ENCODE measurements at places on chromosomes 12 and 14.

GRCh38 chr14:68231898-68232297, 412.3 kb downstream of the RAD51B start:
- no peak overlapping the region for H3K4me3 ChIP-seq
- peak overlapping the region; percentile 49 for H3K27ac ChIP-seq
- DNase-seq, result no peak
- H3K36me3 ChIP-seq, result no peaks in the 10 kb centered on the region
- peaks cover 20% of the 10 kb centered on the region for H3K4me1 ChIP-seq

GRCh38 chr12:107243341-107243740, 150.0 kb upstream of the CRY1 start:
- H3K36me3 ChIP-seq, result no peaks in the 10 kb centered on the region
- no peak overlapping the region for H3K4me3 ChIP-seq
- no peak for DNase-seq
- no peaks in the 10 kb centered on the region for H3K4me1 ChIP-seq
- no peak overlapping the region for H3K27ac ChIP-seq
- H3K27me3 ChIP-seq, result no peaks in the 10 kb centered on the region

DNA sequence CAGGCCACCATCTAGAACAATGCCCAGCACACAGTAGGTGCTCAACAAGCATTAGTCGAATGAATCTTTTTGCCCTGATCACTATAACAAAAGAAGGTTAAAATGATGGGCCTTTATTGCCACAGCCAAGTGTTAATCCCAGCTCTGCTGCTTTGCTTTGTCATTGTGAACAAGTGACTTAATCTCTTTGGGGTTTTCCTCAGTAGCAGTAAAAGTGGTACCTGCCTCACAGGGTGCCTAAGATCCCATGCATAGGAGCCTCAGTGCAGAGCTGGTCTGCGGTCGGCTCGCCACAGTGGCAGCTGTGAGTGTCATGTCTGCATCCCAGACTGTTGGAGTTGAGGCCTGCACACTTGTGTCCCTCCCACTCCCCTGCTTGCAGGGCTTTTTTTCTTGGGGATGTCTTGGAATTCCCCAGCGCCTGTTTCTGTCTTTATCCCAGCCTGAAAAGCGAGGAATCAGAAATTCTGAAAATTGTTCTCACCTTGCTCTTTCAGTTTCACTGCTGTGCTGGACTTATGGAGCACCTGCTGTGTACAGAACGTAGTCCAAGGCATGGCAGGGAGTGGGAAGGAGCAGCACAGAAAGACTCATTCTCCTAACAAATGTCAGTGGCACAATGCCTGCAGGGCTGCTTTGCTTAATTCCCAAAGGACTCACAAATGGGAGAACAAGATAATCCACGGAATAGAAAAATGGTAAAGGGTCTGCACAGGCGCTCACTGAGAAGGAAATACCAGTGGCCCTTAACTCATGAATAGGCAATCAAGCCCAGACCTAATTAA, 90.8 kb downstream of the EML1 start:
- H3K36me3 ChIP-seq, result no peaks in the 10 kb centered on the region
- DNase-seq, result no peak
- no peaks in the 10 kb centered on the region for H3K4me1 ChIP-seq
- H3K27ac ChIP-seq, result no peak overlapping the region
- no peaks in the 10 kb centered on the region for H3K27me3 ChIP-seq

GRCh38 chr12:27104546-27104945, 22.2 kb upstream of the C12orf71 start:
- H3K36me3 ChIP-seq, result no peaks in the 10 kb centered on the region
- no peaks in the 10 kb centered on the region for H3K4me1 ChIP-seq
- H3K4me3 ChIP-seq, result no peak overlapping the region
- H3K27ac ChIP-seq, result no peak overlapping the region
- no peak for DNase-seq
- no peaks in the 10 kb centered on the region for H3K27me3 ChIP-seq

GRCh38 chr12:48292040-48292439, 58.7 kb downstream of the ZNF641 start:
- no peak overlapping the region for H3K4me3 ChIP-seq
- H3K36me3 ChIP-seq, result no peaks in the 10 kb centered on the region
- H3K27me3 ChIP-seq, result no peaks in the 10 kb centered on the region
- H3K27ac ChIP-seq, result no peak overlapping the region
- no peak for DNase-seq
- H3K4me1 ChIP-seq, result no peaks in the 10 kb centered on the region

DNA sequence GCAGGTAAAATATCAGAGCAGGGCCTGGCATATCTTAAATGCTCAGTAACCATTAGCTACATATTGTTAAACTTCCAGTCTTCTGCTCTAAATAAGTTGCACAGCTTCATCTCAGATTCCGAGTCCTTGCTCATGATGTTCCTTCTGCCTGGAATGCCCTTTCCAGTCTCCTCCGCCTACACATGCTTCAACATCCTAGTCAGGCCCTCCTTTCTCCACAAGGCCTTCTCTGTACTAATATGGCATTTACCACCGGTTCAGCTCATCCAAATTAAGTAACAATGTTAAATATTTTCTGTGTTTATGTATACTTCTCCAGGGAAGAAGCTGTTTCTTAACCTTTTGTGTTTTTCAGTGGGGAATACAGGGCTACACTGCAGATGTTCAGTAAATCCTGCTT, 8.5 kb downstream of the DHH start:
- no peak overlapping the region for H3K4me3 ChIP-seq
- no peak for DNase-seq
- H3K27me3 ChIP-seq, result peaks cover 18% of the 10 kb centered on the region
- peaks cover 17% of the 10 kb centered on the region for H3K4me1 ChIP-seq

DNA sequence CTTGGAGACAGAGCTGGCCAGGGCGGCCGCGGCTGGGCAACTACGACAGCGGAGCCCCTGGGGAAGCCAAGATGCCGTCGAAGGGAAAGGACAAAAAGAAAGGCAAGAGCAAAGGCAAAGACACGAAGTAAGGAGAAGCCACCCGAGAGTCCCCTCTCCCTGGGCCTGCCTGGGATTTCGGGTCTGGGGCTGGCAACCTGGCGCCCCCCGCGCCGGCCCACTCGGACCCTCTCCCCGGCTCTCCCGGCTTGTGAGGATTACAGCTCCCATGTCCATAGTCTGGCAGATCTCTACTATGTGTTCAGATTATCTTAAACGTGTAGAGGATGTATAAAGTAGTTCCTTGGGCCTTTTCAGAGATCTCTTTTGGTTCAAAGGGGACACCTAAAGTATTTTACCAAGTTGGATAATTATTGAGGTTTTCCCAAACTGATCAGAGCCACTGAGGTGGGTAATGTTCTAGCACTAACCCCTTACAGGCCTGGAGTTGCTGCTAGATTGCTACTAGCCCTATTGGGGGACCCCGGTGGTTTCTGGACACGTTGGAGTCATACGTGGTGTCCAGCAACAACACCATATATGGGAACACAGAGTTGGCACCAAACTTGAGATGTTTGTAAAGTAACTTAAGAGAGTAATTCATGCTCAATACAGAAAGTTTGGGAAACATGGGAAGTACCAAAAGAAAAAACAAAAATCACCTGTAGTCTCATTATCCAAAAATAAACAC, 424 bp downstream of the BBOF1 start:
- H3K4me3 ChIP-seq, result peak overlapping the region; percentile 74
- peak overlapping the region; percentile 91 for H3K27ac ChIP-seq
- H3K27me3 ChIP-seq, result no peaks in the 10 kb centered on the region
- no peak for DNase-seq

- H3K36me3 ChIP-seq, result no peaks in the 10 kb centered on the region
- no peak overlapping the region for H3K27ac ChIP-seq
- H3K27me3 ChIP-seq, result no peaks in the 10 kb centered on the region
- no peak overlapping the region for H3K4me3 ChIP-seq
Observed at GRCh38 chr12:11578461-11578993, 70.9 kb upstream of the ETV6 start.

DNA sequence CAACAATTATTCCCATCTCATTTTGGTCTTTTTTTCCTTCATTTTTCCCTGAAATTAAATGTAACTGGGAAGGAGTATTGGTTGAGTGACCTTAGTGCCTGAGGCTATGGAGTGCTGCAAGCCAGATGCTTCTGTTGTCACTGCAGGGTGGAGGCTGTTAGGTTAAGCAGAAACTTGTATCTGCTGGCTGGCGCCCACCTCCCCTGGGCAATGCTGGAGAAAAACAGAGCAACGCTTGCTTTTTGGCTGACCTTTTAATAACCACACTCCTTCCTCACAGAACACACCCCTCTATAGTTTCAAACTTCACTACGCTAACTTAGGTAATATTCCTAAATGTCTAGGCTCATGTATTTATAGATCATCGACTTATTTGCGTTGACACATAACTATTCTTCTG, 583.5 kb upstream of the NOVA1 start:
- H3K36me3 ChIP-seq, result no peaks in the 10 kb centered on the region
- H3K4me3 ChIP-seq, result no peak overlapping the region
- DNase-seq, result no peak
- H3K4me1 ChIP-seq, result no peaks in the 10 kb centered on the region
- H3K27me3 ChIP-seq, result no peaks in the 10 kb centered on the region

Measured in heart left ventricle (tissue), 16 donors.